Right renal pelvis (tissue), 4 donors: ENCODE measurements at places on chromosomes 5 and 9. TPM values are rescaled to one million over a fixed set of nuclear protein-coding genes. Genes with fewer than 3 reads are reported as not detected.

The PDGFRB gene
- 159 TPM for polyA plus RNA-seq

The NOXA1 gene
- 6.3 TPM for polyA plus RNA-seq

The RGS14 gene
- polyA plus RNA-seq = 14.4 TPM

The TMEM174 gene
- polyA plus RNA-seq = 27.8 TPM

The NPDC1 gene
- polyA plus RNA-seq = 47.1 TPM

The HMCN2 gene
- 0.97 TPM for polyA plus RNA-seq

The LCN2 gene
- 0.43 TPM for polyA plus RNA-seq

The ARL15 gene
- 38.5 TPM for polyA plus RNA-seq

The LNPEP gene
- polyA plus RNA-seq = 24.3 TPM
